ENCODE measurements at places on chromosomes 3 and 15.

- DNase-seq = no peak
Measured at GRCh38 chr3:124832782-124833709, 54.1 kb downstream of the ITGB5 start.

- no peak for DNase-seq
Measured at GRCh38 chr15:51642696-51643095, 20.1 kb upstream of the DMXL2 start.

GRCh38 chr3:146449613-146450012 is 19.7 kb downstream of the PLSCR2 start:
- no peak for DNase-seq

GRCh38 chr3:109137761-109138160 is 1.2 kb downstream of the C3orf85 start:
- no peak for DNase-seq

- DNase-seq = no peak
Measured at GRCh38 chr15:89492111-89492641, 4.2 kb downstream of the RHCG start.

DNA sequence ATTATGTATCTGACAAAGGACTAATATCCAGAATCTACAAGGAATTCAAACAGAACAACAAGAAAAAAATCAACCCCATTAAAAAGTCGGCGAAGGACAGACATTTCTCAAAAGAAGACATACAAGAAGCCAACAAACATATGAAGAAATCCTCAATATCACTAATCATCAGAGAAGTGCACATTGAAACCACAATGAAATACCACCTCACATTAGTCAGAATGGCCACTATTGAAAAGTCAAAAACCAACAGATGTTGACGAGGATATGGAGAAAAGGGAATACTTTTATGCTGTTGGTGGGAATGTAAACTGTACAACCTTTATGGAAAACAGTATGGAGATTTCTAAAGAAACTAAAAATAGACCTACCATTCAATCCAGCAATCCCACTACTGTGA is 233.1 kb upstream of the PLSCR5 start:
- no peak for DNase-seq

GRCh38 chr3:21484828-21485144 is 266.2 kb downstream of the ZNF385D start:
- DNase-seq = no peak

GRCh38 chr15:101052031-101052620 is 133.0 kb downstream of the LRRK1 start:
- DNase-seq = no peak

- DNase-seq = no peak
Measured at GRCh38 chr3:48219543-48219942, 3.8 kb upstream of the CAMP start.

DNA sequence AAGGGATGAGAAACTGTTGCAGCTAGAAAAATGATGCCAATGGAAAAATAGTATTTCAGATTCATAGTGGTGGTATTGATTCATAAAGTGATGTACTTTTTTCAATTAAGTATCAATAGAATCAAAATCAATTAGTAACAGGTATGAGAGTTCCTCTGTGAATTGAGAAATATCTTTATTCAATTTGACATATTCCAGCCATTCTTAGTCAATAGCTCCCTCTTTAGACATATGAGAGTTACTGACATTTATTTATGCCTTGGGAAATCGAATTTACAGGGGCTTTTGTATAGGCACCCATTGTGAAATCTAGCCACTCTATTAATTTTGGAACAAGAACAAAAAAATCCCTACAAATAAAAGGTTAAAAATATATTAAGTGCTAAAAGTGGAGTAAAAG is 386.9 kb upstream of the CNTN3 start:
- no peak for DNase-seq

DNA sequence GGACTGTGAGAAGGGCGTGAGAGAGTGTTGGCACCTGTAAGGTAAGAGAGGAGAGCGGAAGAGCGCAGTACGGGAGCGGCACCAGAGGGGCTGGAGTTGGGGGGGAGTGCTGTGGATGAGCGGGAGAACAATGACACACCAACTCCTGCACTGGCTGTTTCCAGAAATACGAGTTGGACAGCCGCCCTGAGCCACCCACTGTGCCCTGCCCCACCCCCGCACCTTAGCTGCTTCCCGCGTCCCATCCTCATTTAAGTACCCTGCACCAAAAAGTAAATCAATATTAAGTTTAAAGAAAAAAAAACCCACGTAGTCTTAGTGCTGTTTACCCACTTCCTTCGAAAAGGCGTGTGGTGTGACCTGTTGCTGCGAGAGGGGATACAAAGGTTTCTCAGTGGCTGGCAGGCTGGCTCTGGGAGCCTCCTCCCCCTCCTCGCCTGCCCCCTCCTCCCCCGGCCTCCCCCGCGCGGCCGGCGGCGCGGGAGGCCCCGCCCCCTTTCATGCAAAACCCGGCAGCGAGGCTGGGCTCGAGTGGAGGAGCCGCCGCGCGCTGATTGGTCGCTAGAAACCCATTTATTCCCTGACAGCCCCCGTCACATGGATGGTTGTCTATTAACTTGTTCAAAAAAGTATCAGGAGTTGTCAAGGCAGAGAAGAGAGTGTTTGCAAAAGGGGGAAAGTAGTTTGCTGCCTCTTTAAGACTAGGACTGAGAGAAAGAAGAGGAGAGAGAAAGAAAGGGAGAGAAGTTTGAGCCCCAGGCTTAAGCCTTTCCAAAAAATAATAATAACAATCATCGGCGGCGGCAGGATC is at the start of gene SOX2:
Gene SOX2 (plus strand): TSS at position 601 of the 811 bp plus-strand sequence. CDS start 436 bp downstream, outside the sequence.
- DNase-seq = peak; percentile 83

- no peak for DNase-seq
Measured at GRCh38 chr3:103184772-103185171, 750.0 kb downstream of the ZPLD1 start.

GRCh38 chr3:144524531-144524930 is 552.9 kb downstream of the DIPK2A start:
- DNase-seq = no peak

DNA sequence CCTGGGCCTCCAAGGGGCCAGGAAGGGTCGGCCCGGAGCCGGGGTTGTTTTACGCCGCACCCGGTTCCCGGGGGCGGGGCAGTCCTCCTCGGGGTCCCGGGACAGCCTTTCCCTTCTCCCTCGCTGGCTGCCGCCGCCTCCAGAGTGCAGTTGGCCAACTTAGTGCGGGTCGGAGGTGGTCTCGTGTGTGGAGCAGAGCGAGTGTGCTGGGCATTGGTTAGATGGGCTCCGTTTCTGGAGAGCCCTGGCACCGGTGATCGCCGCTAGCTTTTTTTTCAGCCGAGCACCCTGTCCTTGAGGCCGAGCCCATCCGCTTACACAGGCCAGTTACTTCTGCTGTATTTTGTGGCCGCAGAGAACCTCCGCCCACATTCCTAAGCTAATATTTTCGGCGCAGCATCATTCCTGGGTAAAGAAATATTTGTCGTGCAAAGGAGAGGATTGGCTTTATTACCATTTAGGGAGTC is 585 bp downstream of the KIF23 start:
- DNase-seq = peak; percentile 59

DNA sequence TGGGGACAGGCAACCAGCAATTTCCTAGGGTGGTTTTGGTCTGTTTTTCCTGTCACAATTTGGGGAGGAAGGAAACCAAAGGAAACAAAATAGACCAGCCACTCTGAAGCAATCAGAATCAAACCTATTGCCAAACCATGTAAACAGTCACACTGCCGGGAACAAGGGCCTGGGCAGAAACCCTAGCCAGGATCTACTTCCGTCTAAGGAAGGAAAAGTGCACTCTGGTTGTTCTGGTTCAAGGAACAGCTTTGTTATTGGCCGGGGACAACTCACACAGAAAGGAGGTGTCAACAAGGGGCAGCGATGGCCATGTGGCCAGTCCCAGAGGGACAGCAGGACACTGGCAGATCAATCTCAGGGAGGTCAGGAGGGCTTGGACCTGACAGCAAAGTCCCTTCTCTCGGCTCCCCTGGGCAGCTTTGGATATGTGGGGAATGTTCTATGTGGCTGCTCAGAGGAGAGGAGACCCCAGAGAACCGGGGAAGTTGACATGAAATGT is 17.5 kb upstream of the RAD18 start:
- DNase-seq = no peak

- no peak for DNase-seq
Measured at GRCh38 chr3:123138839-123139444, 62.8 kb upstream of the SEC22A start.

GRCh38 chr15:95025924-95026728 is 794.8 kb downstream of the MCTP2 start:
- DNase-seq = no peak

GRCh38 chr3:172040981-172041963 is 1.9 kb downstream of the FNDC3B start:
- no peak for DNase-seq

DNA sequence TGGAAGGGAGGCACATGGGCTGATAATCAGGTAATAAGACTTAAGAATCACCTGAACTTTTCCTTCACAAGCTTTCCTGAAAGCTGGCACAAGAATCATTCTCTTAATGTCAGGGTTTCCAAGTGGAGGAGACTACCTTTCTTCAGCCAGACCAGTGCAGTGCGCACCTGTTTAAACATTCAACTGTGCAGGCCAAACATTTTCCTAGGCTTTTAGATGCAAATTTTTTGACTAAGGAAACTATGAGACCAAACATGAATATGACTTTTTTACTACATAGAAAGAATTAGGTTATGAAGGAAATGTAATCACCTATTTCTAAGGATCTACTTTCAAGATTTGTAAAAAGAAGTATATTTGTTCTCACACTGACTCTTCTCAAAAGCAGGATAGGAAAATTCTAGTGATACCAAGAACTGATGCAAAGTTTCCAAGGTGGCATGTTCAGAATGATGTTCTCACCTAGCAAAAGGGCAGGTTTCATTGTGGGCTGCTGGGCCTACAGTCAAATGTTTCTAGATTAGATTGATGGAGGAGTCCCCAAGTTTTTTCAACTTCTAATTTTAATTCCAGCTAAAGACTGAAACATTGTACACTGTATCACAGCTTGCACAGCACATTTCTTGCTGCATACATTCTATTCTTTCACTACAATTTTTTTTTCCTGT is 339.1 kb downstream of the TIGIT start:
- DNase-seq = no peak

DNA sequence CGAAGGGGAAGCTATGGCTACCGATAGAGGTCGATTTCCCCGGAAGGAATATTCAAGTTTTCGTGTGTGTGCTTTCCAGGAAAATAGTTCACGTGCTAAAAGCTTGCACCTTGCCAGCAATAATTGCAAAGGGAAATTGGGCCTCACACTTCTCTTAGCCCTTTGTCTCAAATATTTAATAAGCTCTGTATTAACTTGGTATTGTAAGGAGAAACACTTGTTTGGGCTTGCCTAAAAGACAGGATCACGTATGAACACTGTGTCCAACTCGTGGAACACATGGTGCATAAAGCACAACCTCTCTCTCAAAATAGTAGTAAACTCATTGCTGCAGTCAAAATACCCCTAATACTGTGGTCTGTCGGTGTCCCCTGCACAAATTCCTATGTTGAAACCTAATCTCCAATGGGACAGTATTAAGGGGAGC is 352 bp upstream of the TMF1 start:
- no peak for DNase-seq

GRCh38 chr3:1446531-1446930 is 353.7 kb downstream of the CNTN6 start:
- DNase-seq = no peak

- DNase-seq = no peak
Measured at GRCh38 chr3:105423397-105423796, 56.7 kb downstream of the ALCAM start.

DNA sequence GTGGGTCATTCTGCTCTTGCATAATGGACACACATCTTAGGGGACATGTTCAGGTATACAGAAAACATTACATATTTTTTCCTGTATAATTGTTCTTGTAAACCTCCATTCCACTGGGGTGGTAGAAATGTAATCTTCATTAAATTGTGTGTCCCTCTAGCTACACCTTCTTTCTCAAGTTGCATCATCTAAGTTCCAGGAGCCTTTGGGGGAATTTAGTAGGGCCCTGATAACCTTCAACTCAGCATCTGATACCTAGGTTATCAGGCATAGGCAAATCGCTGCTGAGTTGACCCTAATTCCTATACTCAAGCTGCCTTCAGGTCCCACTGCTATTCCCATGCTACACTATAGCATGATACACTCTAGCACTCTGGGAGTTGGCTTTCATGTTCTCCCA is 19.1 kb upstream of the CLASP2 start:
- DNase-seq = no peak

- no peak for DNase-seq
Measured at GRCh38 chr15:91127236-91127955, 27.3 kb downstream of the SV2B start.

DNA sequence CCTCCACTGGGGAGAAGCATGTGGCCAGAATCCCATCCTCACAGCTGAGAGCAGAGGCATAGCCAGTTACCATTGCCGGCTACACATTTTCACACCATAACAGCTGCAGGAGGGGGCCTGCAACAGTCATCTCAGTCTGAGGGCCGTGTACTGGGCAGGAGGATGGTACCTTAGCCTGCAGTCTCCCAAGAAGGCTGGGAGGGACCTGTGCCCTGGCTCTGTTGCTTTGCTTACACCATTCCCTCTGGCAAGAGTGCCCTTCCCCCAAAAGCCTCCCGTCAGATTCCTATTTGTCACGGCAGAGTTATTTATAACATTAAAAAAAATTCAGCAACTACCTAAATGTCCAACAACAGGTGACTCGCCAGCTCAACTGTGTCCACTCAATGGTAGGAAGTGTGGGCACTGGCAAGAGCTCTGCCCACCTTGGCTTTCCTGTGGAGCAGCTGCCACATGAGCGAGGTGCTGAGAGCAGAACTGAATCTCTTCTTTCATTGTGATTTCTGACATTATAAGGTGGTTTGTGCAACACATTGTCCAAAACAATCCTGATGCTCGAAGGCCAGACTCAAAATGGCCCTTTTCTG is 4.4 kb downstream of the CAMKV start:
- DNase-seq = no peak

DNA sequence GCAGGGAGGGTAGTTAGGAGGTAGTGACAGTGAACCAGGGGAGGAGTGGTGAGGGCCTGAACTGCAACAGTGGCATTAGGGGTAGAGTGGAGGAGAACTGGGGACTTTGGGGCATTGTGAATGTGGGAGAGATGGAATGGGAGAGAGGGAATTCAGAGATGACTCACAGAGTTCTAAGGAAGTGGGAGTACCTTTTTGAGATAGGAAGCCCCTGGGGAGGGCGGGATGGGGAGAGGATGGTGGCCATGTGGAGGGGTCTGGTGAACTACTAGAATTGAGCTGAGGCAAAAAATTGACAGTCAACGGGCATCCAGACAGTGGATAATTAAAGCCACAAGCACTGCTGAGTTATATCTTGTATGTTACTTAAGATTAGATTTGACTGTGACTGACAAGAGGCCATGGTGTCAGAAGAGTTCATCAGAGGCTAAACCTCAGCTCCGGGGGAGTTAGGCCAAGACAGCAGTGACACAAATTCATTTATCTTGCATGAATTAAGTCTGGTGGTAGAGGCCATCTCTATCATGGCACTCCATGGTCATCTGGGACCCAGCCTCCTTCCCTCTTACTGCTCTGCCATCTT is 34.0 kb downstream of the PLEKHO2 start:
- no peak for DNase-seq

GRCh38 chr15:45863881-45864580 is 229.2 kb downstream of the SQOR start:
- DNase-seq = no peak

DNA sequence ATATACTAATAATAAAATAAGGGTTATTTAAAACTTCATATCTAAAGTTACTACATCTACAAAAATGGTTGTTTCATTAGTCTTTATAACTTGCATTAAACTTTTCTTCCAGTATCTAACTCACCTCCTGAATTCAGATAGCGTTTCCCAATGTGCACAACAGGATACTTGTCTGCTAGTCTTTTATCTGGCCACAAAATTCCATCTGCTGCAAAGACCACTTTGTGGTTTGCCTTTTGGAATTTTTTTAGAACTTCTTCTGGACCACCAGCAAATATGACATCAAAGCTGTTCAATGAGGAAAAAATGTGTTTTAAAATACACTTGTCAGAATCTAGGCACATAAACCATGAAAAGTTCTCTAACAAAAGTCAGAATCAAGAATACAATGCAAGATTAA is 50.8 kb downstream of the PLOD2 start:
- DNase-seq = no peak
